Pulmonary artery endothelial cell (primary cell): ENCODE measurements at places on chromosomes 13 and 19. TPM values are rescaled to one million over a fixed set of nuclear protein-coding genes. Genes with fewer than 3 reads are reported as not detected.

OVOL3 gene
- not detected in 2 replicates for total RNA-seq

SLC8A2 gene
- not detected in 2 replicates for total RNA-seq

CCDC124 gene
- 57.0 and 65.4 TPM in 2 replicates for total RNA-seq

DCT gene
- total RNA-seq = not detected in 2 replicates

DNA sequence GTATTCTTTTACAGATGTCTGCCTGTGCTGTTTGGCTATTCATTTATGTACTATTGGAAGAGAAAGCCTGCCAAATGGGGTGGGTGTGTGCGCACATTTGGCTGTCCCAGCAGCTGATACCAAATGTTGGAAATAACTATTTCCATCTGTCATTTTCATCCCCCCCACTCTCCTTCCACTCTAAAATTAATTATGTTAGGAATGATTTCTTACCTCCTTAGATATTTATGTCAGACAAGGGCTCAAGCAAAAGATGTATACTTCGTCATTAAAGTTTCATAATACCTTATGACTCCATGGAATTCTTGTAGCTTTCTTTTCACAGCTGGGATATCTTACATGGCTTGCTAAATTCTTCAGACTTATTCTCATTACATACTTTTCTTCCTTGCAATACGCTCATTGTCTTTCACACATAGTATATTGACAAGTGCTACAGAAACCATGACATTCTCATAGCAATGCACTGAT lies 18.6 kb downstream of the ITM2B start:
- no peak for DNase-seq

GRCh38 chr13:41456768-41457588 lies at the start of gene RGCC:
RGCC (plus strand) TSS chr13:41457550; CDS start chr13:41457708, 158 bp downstream.
- DNase-seq = peak; percentile 20

DNA sequence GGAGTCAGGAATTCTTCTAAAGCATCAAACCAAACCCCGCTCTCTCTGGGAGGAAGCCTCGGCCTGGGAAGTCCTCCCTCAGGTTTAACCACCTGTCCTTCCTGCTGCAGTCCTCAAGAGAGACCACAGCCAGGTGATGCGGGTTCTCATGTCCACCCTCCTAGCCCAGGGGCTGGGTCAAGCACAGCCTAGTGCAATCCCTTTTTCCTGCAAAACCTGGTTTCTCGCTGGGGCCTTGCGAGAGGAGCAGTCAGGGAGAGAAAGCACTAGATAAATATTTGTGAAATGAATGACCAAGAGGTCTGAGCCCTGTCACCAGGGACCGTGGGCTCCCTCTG lies 2.4 kb downstream of the SLC8A2 start:
- no peak for DNase-seq

DNA sequence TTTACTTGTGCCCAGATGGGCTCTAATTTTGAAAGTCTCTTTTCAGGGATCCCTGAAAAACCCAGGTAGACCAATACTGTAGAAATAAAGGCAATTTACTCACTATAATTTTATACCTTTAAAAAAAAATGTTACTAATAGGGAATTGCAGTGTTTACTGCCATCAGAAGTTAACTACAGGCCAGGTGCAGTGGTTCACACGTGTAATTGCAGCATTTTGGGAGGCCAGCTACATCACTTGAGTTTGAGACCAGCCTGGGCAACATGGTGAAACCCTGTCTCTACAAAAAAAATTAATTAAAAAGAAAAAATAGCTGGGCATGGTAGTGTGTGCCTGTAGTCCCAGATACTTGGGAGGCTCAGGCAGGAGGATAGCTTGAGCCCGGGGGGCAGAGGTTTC lies 10.2 kb downstream of the USP12 start:
- no peak for DNase-seq

GRCh38 chr13:27419328-27419727 lies 5.1 kb upstream of the GTF3A start:
- no peak for DNase-seq

DNA sequence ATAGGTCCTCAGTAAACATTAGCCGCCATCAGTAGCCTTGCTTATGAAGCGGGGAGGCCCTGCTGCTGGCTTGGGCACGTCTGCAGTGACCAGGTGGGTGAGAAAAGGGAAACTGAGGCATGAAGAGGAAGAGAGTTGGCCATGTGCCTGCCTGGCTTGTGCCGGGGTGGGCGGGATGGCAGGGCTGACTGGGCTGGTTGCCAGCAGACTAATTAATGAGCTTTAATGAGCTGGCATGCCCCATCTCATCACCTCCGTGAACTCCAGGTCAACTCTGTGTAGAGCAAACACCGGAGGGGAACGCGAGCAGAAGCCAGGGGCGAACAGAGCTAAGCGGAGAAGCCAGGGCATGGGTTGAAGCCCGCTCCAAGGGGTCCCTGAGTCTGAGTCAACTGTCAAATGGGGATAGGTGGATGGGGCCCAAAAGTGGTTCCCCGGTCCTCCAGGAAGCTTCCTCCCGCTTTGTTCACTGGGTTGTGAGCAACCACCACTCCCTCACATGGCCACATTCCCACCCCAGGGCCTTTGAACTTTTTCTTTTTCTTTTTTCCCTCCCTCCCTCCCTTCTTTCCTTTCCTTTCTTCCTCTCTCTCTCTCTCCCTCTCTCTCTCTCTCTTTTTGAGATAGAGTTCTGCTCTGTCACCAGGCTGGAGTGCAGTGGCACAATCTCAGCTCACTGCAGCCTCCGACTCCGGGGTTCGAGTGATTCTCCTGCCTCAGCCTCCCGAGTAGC lies 8.7 kb downstream of the NR2F6 start:
- no peak for DNase-seq

DNA sequence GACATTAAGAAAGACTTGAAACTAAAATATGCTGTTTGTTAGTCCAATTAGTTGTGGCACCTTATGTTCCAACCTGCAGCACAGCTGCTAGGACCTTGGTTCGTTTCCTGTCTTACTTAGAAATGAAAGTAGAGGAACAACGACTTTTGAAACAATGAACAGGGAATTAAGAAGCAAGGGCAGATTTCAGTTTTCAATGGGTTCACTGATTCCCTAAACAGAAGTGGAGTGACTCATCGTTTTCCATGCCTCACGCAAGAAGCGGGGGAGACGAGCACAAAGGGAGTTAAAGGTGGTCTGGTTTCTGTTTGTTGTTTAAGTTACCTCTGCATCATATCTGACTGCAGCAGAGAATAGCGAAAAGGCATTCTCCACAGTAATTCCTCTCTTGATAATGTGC lies 44.8 kb downstream of the PHF11 start:
- peak; percentile 19 for DNase-seq

DNA sequence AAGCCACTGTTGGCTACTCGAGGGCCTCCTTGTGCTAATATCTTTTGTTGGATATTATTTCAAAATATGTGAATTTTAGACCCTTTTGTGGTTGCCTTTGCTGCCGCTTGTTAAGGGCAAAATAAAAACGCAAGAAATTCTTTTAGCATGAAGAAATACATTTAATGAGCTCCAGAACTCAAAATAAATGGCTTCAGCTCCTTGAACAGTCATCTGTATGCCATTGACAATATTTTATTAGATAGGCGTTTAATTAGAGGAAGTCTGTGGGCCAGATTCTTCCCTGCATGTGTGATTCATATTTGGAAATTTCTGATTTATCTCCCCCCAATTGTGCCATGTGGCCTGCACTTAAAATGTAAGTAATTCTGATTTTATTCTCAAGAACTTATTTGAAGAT lies 177.2 kb downstream of the STK24 start:
- DNase-seq = no peak

- DNase-seq = no peak
These were observed 309.2 kb downstream of the LIG4 start for GRCh38 chr13:107906131-107906530.

DNA sequence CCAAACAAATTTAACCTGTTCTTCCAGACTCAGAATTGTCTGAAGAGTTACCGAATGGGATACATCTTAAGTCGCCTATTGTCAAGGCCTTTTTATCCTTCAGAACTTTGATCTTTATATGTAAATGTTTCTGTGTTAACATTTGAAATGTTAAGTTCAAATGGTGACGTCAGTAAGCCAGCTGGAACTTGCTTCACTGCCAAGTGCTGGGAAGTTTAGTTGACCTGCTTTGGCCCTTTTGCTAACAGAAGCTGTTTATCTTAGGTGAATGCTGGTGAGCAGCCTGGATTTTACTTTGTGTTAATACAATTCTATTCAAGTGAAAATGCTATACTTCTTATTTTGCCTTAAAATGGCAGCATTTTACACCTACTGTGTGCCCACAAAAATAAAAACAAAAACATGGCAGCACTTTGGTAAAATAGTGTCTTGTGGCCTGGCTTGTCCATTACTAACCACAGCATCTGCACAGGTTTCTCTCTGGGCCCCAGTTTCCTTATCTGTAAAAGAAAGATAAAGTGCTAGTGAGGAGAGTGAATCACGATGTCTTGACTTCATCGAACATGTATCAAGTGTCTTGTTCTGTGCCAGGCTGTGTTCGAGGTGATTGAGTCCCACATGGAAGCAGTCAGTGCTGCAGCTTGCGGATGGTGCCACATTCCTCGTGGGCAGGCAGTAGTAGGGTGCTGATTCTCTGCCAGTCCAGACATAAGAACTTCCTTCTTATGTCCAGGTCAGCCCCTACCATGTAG lies 2.2 kb downstream of the NAXD start:
- DNase-seq = peak; percentile 60

- no peak for DNase-seq
These were observed 28.5 kb downstream of the CCNE1 start for GRCh38 chr19:29840066-29840950.

DNA sequence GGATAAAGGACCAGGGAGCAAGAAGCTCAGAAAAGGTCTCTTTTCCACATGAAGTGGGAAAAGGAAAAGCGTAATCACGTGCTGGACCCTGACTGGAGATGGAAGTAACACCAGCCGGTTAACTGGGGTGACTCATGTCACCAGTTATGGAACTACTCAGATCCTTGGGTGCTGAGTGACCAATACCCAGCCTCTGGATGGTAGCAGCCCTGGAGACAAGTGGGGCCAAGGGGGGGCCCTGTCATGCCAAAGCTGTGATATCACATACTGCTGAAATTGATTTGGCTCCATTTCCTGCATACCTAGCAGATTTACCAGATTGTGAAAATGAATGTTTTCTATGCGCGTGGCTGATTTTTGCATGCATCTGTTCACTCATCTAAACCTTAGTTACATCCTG lies 158.9 kb downstream of the ZIC5 start:
- no peak for DNase-seq

- no peak for DNase-seq
These were observed 507 bp downstream of the COL4A1 start for GRCh38 chr13:110306340-110306959.
